ENCODE measurements at places on chromosomes 2 and 18.

DNA sequence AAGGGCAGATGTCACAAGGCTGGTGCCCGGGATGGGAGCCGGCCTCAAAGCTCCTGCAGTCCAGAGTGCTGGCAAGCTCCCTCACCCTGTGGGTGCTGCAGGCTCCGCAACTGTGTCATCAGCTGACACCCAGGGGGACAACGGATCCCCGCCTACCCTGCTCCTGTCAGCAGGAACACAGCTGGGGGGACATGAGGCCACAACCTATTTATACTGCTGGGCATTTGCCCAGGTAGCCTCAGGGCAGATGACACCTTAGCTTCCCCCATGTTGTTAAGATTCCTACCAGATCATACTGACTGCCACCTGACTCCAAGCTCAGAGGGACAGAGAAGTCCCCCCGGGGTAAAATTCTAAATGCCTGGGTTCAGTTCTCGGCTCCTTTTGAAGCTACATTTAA, 1.2 kb downstream of the ANKRD23 start:
- no peak for DNase-seq

DNA sequence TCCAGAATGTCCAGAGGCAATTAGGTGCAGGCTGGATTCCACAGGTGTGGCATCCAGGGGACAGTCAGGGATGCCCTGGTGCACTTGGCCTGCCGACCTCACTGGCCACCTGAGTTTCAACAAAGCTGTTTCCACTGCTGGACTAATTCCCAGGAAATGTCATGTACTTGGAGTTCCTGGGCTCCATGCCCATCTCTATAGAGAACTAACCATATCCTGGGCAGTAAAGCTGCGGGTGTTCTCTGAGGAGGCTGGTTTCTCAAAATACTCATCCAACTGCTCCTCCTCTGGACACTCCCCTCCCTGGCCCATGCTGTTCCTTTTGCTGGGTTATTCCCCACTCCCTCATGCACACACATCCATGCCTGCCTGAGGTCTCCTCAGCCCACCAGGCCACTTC, 161.9 kb upstream of the SKOR2 start:
- no peak for DNase-seq

DNA sequence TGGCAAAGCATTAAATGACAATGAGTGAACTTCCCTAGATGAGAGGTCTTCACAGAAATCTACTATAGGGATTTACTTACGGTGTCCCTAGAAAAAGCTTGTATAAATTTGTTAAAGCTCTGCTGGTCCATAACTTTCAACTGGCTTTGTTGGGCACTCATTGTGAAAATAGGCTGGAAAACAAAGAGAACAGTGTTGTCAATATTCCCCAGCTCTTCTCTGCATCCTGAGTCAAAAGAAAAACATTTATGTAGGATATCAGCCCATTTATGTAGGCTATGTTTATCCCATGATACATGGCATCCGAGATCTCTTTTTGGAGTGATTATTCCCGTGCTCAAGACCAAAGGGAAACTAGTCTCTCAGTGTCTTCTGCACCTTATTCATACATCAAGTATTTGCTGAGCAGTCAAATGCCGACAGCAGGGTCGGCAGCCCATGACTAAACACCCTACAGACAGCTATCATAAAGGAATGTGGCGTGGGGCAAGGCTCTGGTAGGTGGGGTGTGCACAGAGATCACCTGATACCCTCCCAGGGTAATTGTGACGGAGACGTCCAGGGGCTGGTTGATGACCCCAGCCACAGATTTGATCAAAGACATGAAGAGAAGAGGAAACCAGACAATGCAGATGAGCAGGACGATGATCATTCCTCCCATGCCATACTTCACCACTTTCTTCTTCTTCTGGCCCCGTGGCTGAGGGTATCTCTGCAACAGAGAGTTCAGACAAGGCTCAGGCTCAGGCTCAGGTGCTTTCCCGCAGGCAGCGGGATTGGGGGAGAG, 155.9 kb downstream of the NAPG start:
- no peak for DNase-seq

GRCh38 chr2:171191021-171191420, 30.3 kb upstream of the TLK1 start:
- DNase-seq, result no peak

- DNase-seq, result no peak
These were observed 27.2 kb upstream of the FHL2 start for GRCh38 chr2:105425936-105426625.

DNA sequence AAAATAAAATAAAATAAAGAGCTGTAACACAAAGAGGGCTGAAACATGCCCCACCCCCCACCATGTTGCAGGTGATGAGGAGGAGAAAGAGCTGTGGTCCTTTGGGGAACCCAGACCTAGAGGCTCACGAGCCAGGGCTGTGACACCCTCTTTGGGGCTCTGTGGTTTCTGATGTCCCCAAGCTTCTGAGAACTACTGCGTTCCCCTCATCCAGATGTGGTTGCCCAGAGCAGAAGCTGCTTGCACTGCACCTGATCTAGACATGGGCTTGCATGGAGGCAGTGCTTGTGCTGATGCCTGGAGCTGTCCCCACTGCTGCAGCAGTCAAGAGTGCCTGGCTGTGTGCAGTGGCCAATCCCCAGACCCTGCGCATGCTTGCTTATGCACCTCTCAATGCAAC, 687.9 kb upstream of the ACVR2A start:
- DNase-seq, result no peak

DNA sequence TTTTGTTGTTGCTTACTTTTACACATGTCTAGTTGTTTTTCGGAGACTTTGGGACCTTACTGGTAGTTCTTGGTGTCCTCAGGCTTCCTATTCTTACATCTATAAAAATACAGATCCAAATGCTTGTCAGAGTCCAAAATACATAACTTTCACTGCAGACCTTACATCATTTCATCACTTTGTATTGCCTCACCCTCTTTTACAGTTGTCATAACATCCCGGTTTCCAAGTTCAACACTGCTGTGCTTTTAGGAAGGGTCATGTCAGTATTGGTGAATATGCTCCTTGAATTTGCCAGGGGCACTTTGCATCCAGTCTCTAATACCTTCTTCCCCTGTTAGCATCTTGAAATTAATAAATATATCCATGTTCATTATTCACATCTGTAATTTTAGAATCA, 518.2 kb upstream of the RAB12 start:
- no peak for DNase-seq

- no peak for DNase-seq
These were observed 172.4 kb downstream of the SLC8A1 start for GRCh38 chr2:40279482-40279881.

DNA sequence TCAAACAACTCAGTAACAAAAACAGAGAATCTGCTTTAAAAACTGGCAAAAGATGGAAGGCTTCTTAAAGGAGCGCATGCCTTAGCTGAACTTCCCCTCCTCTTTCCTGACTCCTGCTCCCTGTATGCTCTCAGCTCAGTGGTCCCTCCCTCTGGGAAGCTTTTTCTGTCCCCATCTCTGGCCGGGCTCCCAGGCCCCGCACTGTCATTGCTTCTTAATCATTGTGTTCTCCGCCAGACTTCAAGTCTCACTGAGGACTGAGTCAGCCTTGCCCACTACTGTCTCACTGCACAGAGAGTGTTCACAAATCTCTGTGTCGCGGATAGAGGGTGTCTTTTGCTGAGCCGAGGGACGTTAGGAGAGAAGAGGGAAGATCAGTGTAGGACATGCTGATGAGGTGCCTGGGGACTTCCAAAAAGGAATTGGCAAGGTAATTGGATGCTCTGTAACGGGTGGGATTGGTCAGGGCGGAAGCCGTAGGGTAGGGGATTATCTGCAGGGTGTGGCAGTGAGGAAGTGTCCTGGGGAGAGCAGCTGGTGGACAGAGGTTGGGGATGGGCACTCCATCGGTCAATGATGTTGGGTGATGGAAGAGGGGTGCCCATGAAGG, 16.2 kb downstream of the TOGARAM2 start:
- DNase-seq, result no peak

DNA sequence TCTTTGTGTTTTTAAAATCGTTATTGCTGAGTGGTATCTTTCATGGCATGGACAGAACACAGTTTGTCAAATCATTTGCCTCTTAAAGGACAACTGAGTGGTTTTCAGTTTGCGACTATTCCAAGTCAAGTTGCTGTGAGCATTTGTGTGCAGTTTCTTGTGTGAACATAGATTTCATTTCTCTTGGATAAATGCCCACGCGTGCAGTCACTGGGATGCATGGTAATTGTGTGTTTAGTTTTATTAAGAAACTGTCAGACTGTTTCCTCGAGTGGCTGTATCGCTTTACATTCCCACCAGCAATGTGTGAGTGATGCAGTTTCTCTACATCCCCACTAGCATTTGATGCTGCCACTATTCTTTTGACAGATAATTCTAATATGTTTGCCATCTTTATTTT, 154.0 kb upstream of the ARL4C start:
- DNase-seq, result no peak

- DNase-seq, result no peak
These were observed 78.8 kb downstream of the NABP1 start for GRCh38 chr2:191756761-191757160.

DNA sequence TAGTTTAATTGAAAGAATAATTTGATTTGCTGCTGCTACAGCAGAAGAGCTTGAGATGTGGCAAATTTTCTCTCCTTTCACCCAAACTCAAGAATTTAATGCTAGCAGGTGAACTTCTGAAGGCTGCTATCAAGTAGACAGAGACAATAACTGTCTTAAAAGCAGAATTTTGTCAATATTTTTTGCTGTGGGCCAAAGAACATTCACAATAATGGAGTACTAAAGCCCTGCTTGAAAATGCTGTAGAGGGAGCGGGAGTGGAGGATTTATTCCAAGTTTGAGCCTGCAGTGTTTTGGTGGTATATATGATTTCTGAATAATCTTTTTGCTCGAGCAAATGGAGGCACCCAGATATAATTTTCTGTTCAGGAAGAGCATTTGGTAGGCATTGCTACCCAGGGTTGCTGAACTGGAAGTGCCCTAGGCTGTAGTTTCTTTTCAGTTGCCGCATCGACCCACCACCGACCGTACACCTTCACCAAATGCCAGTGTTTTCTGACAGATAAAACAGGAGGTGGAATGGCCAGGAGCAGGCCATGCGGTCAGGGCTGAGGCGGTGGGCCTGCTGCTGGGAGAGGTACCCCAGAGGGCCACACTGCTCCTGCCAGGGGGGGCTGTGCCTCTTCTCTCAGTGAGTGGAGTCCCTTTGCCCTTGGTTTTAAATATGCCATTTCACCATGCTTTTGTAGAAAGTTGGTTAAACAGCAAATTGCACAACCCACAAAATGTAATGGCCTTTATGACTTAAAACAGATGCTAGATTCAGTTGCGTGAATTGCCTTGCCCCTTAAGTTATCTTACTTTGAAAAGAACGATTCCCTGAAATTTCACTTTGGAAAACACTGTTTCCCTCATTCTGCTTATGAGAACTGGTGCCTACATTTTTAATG, 36.4 kb downstream of the TSHZ1 start:
- DNase-seq, result no peak

DNA sequence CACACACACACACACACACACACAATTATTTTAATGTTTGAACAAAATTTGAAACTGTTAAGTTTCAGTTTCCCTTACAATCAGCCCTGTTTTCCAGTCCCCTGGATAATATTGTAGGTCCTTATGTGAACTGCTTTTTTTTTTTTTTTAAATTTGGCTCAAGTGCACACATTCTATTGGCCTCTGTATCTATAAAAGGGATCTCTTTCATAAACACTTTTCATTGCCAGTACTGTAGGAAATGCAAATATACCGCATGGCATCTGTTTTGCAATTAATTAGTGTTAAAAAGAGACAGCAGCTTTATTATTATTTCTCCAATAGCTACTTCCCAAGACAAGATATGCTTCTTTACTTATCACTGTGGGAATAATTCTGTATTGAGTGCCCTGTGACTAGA, 738.7 kb downstream of the EPHA4 start:
- no peak for DNase-seq

GRCh38 chr2:147463881-147464520, 380.8 kb upstream of the ACVR2A start:
- DNase-seq, result no peak

DNA sequence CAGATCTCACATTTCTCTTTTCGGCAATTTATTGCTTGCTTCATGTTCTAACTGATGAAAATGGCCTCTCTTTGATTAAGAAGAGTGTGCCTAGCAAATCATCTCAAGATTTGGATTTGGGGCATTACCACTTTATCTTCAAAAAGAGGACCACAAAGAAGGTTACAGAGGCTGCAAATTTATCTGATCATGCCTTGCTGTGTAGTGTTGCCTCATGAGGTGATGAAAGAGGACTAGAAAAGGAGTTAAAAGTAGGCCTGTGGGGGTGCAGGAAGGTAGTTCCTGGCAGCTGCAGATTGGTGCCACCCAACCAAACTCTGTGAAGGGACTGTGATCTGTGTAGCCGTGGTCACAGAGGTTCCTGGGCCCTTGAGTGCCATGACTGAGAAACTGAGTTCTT, 69.2 kb downstream of the PRELID3A start:
- no peak for DNase-seq
